ENCODE measurements at places on chromosomes 11 and 22.
A peak's percentile ranks its signal among the peaks of the same experiment; 100 is the strongest.

GRCh38 chr11:120386774-120387371 lies 50.7 kb downstream of the ARHGEF12 start:
- DNase-seq = no peak

GRCh38 chr11:78202733-78203167 lies 14.0 kb downstream of the USP35 start:
- no peak for DNase-seq

GRCh38 chr22:39980596-39980995 lies 14.2 kb upstream of the FAM83F start:
- no peak for DNase-seq

GRCh38 chr11:22430141-22430541 lies 92.0 kb downstream of the SLC17A6 start:
- peak; percentile 67 for DNase-seq

- DNase-seq = peak; percentile 46
Observed at GRCh38 chr11:57248780-57249383, 11.8 kb upstream of the APLNR start.

- no peak for DNase-seq
Observed at GRCh38 chr11:57643802-57644201, 5.9 kb downstream of the YPEL4 start.

DNA sequence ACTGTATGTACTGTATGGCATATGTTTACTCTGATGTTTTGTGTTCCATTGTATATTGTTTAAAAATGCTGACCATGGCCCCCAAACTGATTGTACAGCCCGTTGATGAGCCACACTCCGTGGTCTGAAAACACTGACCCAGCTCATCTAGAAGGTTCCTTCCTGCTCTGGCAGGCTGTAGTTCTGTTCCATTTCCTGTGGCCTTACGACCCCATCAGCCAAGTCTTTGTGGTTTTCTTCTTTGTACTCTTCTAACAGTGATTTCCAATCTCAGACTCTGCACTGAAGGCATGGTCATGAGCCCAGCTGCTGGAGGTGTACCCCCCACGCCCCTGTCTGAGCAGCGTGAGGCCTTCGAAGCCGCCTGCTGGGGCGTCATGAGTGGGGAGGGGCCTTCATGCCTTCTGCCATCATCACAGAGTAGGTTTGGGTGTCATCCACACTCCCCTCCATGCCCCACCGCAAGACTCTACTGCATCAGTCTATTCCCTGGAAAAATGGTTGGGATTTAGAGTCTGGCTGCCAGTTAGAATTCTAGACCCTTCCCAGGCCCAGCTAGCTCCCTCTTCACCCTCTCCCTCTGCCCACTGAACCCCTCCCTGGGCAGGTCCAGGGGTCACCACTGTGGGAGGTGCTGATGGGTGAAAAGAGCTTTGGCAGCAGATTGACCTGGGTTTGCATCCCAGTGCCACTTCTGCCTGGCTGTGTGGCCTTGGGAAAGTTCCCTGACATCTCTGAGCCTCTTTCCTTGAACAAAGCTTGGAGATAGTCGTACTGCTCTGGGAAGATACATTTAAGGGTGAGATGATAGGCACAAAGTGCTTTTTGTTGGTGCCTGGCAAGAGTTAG lies 11.3 kb upstream of the C11orf96 start:
- no peak for DNase-seq

GRCh38 chr11:34274712-34275398 lies 83.0 kb downstream of the ABTB2 start:
- no peak for DNase-seq

GRCh38 chr11:2569731-2570210 lies 125.0 kb downstream of the KCNQ1 start:
- no peak for DNase-seq

DNA sequence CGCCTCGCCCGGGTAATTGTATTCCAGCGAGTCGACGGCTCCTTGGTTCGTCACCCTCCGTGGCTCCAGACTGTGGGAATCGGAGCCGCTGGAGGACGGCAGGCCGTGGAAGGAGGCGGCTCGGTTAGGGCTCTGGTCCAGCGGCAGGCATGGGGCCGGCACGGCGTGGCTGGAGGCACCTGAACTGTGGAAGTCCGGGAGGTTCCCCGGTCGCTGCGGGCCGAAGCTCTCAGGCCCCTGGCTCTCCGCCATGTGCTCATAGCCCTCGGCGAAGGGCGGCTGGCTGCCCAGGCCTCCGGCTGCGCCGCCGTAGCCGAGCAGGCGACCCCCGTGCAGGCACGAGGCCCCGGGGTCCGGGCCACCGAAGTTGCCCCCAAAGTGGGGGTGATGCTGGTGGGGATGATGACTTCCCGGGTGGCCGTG lies 1.7 kb downstream of the MN1 start:
- DNase-seq = peak; percentile 7

- no peak for DNase-seq
Observed at GRCh38 chr22:32588063-32588462, 113.5 kb downstream of the FBXO7 start.

DNA sequence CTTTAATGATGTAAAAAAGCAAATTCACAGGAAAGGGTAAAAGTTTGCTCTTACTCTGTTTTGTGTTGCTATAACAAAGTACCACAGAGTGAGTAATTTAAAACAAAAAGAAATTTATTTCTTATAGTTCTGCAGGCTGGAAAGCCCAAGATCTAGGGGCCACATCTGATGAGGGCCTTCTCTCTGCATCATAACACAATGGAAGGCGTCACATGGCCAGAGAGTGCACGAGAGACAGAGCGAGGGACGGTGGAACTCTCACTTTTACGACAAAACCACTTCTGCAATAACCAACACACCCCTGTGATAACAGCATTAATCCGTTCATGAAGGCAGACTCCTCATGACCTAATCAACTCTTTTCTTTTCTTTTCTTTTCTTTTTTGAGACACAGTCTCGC lies 31.1 kb downstream of the CD6 start:
- DNase-seq = no peak
